Transverse colon (tissue), 4 donors: ENCODE measurements at places on chromosomes 5 and 9.

- DNase-seq: no peak
Measured at GRCh38 chr5:141002605-141002965, 36.3 kb downstream of the PCDHAC2 start.

DNA sequence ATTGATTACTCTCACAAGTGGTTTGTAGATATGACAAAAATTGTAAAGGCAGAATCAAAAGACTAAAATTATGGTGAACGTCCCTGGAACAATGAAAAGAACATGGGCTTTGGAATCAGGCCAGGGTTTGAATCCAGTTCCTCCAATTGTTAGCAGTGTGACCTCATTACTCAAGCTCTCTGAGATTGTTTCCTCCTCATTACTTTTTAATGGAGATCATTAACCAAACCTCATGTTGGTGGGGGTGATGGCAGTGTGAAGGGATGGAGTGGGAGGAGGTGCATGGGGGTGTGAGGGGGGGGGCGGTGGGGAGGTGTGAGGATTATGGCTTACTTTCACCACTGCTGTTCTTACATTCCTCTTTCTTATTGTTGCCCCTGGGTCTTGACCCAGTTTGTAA lies 44.1 kb upstream of the FOXE1 start:
- no peak for DNase-seq

- DNase-seq: peak; percentile 15
Measured at GRCh38 chr5:112551419-112552032, 132.4 kb upstream of the EPB41L4A start.

DNA sequence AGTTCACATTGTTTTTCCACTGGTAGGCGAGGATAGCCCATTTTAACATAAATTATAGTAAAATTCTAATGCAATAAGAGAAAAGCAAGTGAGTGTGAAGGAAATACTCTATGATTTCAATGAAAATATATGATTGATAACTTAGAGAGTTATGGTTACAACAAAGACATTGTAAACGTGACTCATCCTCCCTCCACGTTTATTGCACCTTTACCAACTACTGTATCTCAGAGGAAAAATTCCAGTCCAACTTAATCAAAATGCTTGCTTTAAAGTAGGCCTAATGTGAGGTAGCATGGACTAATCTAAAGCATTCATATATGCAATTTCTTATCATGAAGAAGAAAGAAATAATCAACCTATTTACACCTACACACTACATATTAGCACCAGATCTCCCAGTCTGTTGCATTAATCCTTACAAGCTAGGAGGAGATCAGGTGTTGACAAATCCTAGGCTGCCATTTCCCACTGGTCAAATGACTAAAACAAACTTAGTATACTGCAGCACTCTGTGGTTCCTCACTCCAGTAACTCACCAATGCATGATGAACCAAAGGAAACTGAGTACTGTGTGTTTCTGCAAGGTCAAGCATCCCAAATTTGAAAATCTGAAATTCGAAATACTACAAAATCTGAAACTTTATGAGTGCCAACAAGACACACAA lies 41.7 kb downstream of the ECPAS start:
- DNase-seq: no peak

DNA sequence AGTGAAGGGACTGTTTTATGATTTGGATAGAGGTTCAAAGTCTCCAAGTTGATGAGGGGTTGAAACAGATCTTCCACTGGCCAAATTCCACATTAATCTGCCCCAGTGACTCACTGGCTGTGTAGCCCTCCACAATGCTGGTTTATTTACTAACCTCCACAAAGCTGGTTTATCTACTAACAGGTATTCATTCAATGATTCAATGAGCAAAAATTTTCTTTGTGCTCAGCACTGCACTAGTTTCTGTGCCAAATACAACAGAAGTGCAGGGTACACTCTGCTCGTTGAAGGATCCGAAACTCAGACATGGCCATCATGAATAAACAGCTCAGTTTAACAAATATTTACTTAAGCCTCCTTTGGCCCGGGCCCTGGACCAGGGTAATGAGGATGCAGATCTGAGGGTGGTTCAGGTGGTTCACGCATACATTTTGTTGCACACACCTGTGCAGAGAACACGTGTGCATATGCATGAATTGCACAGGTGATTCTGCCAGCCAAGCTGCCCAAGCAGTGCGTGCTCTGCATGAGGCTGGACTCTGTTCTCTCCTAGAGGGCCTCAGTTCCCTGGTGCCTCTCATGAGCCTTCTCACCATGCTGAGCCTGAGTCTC lies 71.0 kb downstream of the SH3PXD2B start:
- peak; percentile 34 for DNase-seq

- no peak for DNase-seq
Measured at GRCh38 chr5:178423431-178423830, 166.8 kb downstream of the COL23A1 start.

DNA sequence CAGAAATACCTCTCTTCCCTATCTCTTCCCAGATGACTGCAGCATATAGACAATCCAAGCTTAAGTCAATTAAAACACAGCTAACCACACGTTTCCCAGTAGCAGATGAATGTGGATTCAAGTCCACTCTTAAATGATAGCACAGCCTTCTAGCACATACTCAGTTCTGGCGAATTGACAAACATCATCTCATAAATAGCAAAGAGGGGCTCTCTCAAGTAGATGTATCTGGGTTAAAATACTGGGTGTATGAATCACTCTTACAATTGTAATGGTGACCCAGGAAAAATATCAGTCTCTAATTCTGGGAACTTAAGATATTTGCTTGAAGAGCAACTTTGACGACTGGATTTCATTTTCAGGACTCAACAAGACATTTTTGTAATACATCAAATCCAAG lies 67.0 kb upstream of the HAPLN1 start:
- DNase-seq: no peak

DNA sequence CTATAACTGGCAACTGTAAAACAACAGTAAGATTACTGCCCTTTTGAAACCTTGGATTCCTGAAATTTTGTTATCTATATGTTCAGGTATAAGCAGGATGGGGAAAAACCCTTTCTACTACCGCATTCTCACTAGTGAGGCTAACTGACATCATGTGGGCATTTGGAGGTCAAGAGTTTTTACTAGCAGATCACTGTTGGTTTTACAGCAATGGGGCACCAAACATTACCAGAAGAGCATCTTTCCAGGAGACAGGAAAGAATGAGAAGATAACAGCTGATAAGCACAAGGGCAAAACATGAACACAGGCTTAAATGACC lies 20.9 kb upstream of the TTC33 start:
- no peak for DNase-seq

DNA sequence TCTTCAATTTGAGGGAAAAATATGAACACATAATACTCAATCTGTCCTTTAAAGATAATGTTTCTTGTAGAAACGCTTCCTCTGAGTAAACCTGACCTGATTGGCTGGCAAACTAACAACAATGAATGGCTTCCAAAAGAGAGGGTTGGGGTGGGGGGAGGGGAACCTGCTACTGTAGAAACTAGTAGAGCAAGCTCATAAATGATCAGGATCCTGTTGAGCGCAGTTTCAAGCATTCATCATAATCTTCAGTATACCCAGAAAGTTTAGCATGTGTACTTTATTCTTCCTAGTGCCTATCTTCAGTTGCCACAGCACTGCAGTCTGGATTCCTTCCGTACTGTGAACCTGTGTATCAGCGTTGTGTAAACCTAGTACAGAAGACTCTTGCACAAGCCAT lies 63.0 kb upstream of the FCHO2 start:
- no peak for DNase-seq

GRCh38 chr5:121182788-121183490 lies 668.7 kb upstream of the FTMT start:
- DNase-seq: no peak

GRCh38 chr5:148986636-148987035 lies 76.2 kb downstream of the SH3TC2 start:
- DNase-seq: no peak
